ENCODE measurements at places on chromosomes 3 and 15.

DNA sequence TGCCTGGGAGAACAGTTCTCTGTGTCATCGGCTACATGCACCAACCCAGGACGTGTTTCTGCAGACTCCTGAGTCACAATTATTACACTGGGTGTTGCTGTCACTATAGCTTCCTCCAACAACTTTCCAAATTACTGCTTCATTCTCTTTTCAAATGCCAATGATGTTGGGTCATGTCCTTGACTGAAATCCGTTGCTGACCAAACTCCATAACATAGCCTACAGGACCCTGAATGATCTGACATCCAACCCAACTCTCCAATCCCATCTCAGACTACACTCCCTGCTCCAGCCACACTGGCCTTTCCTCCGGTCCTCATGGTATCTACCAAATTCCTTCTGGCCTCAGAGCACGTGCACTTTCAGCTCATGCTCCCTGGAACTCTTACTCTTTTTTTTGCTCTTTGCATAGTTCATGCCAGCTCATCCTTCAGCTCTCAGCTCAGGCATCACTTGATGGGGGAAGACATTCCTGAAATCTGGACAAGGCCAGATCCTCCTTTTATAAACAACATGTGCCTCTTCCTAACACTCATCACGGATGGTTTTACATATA lies 108.8 kb upstream of the PTPRG start:
- no peak for DNase-seq

DNA sequence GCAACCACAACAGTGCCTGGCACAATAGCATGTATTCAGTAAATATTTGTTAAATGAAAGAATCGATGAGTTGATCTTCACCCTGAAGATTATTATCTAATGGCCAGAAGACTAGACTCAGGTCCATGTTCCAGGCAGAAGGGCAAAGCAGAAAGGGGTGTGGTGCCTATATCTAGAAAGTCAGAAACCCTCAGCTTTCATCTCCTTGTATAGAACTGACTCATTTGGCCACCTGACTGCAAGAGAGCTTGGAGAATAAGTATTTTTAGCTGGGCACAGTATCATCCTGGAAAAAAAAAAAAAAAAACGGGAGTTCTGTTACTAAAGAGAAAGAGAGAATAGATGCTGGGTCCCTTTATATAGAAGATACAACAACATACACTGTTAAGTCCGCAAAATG lies 69.7 kb upstream of the SPRED1 start:
- no peak for DNase-seq

GRCh38 chr3:61682671-61683548 lies 121.5 kb downstream of the PTPRG start:
- no peak for DNase-seq

GRCh38 chr15:57114070-57114469 lies 195.6 kb downstream of the TCF12 start:
- DNase-seq = no peak

DNA sequence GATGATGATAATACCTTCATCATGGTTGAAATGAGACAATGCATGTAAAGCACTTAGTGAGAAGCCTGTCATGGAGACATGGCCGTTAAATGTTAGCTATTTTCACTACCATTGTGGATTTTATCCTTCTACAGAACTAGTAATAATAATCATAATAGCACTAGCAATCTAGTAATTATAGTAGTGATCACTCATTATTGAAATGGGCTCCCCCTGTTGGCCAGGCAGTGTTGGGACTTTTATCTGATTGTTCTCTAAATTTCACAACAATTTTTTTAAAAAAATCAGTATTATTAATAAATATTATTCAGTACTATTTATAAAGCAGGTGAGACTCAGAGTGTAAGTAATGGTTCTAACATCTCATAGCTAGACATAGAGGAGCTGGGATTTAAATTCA lies 396.3 kb downstream of the IL5RA start:
- no peak for DNase-seq

- no peak for DNase-seq
These were observed 5.3 kb downstream of the PLSCR2 start for GRCh38 chr3:146464005-146464595.

- DNase-seq = no peak
These were observed 862.7 kb upstream of the SEMA6D start for GRCh38 chr15:46854564-46854963.

GRCh38 chr3:6074952-6075351 lies 786.0 kb upstream of the GRM7 start:
- DNase-seq = no peak

- DNase-seq = no peak
These were observed 49.0 kb downstream of the KY start for GRCh38 chr3:134601539-134602439.

Data from activated CD8-positive, alpha-beta memory T cell treated with anti-CD3 and anti-CD28 coated beads for 1 hour (primary cell).